Stimulated activated CD4-positive, alpha-beta T cell treated with anti-CD3 and anti-CD28 coated beads, Interleukin-4, amount 100 ng/mL, for 48 hours (primary cell): ENCODE measurements at places on chromosomes 3 and 15.
A peak's percentile ranks its signal among the peaks of the same experiment; 100 is the strongest.

DNA sequence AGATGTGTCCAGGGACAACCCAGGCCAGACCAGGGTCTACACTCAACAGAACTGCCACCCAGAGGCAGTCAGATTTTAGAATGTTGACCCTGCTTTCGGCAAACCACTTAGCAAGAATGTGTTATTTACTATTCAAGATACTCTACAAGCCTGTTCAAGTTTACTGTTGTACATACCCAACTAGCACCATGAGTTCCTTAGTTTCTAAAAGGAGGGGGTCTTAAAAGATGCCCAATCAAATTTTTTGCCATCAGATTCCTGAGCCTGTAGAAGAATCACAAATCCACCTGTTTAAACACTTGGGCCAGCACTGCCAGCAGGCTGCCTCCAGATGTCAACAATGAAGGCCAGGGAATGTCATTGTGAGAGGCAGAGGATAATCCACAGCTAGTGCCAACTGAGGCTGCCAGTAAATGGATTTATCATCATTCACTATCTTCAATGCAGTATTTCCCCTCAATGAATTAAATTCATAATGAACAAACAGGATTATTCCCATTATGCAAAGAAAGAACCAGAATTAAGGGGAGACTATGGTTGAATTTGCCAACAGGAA is 43.5 kb upstream of the SNRPA1 start:
- DNase-seq = no peak

DNA sequence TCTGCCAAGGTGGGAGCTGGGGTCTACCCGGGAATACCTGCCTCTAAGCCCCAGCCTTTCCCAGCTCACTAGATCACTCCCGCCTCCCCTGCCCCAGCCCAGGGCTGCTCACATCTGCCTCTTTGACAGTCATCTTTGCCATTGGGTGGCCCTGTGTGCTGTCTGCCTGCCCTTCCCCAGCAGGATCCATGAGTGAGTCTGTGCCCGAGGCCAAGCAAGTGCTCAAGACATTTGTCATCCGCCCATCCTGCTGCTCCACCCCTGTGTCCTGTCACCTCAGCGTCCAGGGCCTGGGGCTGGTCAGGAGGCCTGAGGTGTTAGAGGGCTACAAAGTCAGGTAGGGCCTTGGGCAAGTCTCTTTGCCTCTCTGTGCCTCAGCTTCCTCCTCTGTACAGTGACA is 89.4 kb downstream of the LSM3 start:
- DNase-seq = no peak

DNA sequence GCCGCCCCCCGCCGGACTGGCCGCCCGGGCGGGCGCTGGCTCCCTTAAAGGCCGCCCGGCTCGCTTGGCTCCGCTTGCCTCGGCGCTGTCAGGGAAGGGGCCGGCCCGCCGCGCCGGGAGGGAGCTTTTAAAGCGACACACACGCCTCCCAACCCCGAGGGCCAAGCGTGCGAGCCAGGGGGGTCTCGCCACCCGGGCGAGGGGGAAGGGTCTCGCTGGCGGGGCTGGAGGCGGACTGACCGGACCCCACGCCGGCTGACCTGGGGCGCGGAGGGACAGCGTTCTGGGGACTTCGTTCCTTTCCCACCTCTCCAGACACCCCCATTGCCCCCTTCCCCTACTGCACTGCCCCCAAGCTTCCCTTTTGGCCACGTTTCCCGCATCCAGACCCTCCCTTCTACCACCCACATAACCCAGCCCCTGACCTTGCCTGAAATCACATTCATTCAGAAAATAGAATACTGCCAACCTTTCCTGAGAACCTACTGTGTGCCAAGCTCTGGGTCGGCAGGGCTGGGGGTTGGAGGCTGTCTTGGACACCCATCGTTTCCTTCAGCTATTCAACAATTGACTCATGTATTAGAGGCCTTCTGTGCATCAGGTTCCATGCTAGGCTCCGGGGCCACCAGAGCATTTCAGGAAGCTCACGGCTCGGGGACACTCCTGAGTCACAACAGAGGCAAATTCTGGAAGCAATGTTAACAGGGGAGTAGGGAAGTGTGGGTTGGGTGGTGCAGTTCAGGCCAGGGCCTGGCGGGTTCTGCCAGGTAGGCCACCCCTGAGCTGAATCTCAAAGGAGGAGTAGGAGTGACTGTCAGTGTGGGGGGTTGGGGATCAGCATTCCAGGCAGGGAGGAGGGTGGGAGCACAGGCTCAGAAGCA is at the start of gene INSYN1:
TSS of gene INSYN1 (minus strand) at position 102 of the 881 bp plus-strand sequence. CDS start 2,221 bp downstream, outside the sequence.
- no peak for DNase-seq

DNA sequence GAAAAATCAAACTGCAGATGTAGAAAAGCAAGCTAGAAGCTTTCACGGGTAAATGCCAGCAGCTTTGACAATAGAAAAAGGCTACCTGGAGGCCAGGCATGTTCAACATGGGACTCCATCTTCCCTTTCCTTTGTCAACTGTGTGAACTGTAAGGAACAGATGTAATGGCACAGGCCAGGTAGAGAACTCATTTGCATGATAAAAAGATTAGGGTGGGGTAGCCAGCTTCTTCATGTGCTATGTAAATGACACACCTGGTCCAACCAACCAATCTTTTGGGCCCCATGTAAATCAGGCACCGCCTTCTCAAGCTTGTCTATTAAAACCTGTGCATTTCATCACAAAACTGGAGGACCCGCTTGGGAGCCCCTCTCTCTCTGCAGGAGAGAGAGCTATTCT is 686.5 kb upstream of the GOLIM4 start:
- no peak for DNase-seq

- DNase-seq = no peak
Observed at GRCh38 chr3:23805210-23805632, 534 bp upstream of the UBE2E1 start.

DNA sequence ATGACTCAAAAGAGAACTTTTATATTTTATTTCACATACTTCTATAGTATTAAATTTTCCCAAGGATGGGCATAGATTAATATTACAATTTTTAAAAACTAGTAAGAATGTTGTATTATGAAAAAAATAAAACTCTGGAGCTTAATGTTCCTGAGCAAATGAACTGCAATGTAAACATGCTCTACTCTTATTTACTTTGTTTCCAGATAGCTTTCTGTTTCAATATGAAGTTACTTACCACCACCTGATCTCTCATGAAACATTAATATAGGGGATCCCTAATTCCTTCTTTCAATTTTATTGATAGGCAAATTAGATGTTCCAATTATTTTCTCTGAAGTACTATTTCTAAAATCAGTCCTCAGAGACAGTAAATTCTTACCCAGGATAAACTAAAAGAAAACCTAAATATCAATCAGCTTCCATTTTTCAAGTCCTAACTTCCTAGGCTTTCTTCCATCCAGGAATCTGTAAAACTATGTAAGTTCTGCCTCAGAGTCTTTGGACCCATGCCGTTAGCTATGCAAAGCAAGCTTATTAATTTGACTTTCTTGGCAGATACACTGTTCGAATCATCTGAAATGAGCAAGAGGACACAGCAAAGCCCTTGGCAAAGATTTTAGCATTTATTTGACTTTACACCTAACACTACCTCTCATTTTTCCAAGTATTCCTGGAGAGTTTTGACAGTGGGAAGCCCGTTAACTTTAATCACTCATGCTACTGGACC is 93.2 kb downstream of the PLCH1 start:
- DNase-seq = no peak

- peak; percentile 21 for DNase-seq
Observed at GRCh38 chr15:55221090-55222011, 24.6 kb upstream of the RSL24D1 start.

- DNase-seq = peak; percentile 45
Observed at GRCh38 chr3:65963787-65964677, 74.7 kb downstream of the MAGI1 start.

DNA sequence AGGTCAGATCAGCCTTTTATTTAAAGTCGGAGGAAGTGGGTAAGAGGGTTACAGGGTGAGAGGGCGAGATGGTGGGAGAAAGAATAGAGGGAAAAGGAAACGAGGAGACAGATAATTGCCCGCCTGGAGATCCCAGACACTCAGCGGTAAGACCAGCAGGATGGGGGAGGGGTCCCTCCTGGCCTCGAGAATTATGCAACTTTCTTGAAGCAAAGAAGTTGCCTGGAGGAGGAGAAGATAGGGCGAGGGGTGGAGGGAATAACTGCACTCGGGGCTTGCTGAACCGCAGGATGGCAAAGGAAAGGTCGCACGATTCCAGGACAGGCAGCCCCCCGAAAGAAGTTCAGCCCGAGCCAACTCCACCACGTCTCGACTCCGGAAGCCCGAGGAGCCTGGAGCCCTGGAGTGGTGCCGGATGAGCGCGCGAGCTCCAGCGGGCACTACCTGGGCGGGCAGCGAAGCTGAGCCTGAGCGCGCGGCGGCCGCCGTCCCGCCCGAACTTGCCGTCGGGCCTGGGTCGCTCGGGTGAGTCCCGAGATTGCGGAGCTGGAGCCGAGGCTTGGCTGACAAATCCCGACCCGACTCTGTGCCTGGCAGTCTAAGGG is 402 bp downstream of the WWTR1 start:
- peak; percentile 6 for DNase-seq

DNA sequence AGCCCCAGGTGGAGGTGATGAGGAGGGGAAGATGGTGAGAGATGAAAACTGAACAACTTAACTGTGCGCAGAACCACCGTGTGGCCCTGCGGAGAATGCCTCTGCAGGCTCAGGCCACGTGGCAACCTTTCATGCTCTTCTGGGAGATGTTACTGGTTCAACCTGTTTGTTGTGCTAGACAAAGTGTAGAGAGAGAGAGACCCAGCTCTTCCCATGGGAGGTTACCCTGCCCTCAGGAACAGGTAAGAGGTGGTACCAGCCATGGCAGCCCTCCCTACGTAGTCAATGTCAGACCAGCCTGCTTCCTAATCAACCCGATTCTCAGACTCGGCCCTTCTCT is 37.0 kb upstream of the HACD2 start:
- DNase-seq = no peak

GRCh38 chr3:23664459-23664858 is 141.3 kb upstream of the UBE2E1 start:
- no peak for DNase-seq

- no peak for DNase-seq
Observed at GRCh38 chr15:73385205-73385604, 16.4 kb upstream of the HCN4 start.

GRCh38 chr3:116821371-116821770 is 111.8 kb downstream of the TUSC7 start:
- no peak for DNase-seq

DNA sequence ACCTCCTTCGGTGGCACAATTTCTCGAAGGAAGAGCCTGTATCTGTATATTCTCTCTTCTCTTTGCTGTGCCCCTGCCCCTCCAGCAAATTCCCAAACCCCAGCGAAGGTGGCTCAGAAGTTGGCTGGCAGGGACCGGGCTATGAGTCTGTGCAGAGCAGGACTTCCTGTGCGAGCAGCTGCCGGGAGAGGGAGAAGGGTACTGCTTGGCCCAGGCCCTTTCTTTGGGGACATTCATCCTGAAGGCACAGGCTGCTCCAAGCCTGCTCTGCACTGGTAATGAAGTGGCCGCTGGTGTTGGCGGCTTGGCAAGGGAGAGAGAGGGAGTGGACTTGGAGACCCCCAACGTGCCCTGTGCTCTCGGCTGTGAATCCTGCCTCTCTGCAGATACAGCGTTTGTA is 1.5 kb downstream of the SLC6A11 start:
- DNase-seq = no peak

DNA sequence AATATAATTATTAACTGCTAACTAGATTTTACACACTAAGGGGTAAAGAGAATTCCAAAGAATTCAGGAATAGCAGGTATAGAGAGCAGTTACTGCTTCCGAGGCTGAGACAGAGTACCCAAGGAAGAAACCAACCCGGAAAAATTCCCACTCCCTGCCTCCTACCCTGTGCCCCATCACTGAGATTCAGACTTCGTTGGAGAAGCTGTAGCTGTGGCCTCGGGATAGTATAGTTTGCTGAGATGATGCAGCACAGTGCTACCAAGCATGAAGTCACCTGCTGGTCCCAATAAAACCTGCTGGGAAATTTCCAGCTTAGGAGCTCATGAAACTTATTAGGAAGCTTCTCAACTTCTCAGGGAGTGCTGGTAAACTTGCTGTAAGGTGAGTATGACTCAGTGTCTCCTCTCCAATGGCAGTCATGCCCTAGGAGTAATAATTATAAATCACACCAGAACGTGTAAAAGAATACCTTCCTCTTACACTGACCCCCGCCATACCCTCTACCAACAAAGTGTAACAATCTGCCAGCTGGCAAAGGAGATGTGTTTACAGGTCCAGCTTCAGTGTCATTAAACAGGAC is 215.2 kb upstream of the ROBO2 start:
- no peak for DNase-seq

- no peak for DNase-seq
Observed at GRCh38 chr15:54011656-54012055, 33.4 kb downstream of the UNC13C start.

- no peak for DNase-seq
Observed at GRCh38 chr3:50248387-50248786, 12.4 kb downstream of the GNAI2 start.

DNA sequence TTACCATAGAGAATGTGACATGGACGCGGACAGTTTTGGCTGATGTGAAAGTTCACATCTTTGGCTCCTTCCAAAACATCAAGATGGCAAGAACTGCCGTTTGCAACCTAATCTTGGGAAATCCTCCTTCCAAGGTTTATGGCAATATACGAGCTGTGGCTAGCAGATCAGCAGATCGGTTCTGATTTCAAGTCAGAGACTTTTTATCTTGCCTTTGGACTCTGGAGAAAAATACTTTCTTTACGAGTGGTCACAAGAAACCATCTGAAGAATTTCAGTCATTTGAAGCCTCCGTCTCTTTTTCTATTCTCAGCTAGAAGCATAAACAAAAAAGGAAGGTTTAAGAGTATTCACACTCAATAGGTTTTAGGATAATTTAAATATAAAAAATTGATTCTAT is 153.5 kb upstream of the MEIS2 start:
- no peak for DNase-seq

DNA sequence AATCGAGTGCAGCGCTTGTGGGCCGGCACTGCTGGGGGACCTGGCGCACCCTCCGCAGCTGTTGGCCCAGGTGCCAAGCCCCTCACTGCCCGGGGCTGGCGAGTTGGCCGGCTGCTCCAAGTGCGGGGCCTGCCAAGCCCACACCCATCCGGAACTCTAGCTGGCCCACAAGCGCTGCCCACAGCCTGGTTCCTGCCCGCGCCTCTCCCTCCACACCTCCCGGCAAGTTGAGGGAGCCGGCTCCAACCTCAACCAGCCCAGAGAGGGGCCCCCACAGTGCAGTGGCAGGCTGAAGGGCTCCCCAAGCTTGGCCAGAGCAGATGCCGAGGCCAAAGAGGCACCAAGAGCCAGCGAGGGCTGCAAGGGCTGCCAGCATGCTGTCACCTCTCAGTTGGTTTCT is 73.4 kb downstream of the PLXNA1 start:
- no peak for DNase-seq

GRCh38 chr3:33496449-33496848 is 56.2 kb upstream of the UBP1 start:
- no peak for DNase-seq

DNA sequence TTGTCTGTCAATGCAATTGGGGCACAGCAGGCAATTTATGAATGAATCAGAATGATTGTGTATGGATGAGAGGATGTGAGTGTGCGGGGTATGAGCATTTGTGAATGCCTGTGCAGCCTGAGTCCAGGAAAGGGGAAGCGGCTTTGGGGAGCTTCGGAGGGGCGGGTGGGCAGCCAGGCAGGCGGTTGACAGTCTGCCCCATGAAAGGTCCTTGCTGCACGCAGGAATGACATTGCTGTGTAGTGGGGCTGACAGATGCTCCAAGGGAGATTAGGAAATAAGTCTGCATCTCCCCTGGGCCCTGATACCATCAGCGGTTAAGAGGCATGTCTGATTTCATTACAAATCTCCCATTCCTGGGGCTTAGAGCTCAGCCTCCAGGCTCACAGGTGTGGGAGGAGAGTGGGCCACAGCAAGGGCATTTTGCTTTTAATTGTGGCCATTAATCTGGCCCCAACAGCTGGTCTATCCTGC is 26.4 kb upstream of the TSPAN3 start:
- DNase-seq = no peak

- DNase-seq = no peak
Observed at GRCh38 chr15:36761132-36761847, 181.9 kb downstream of the CDIN1 start.
